Activated CD4-positive, CD25-positive, alpha-beta regulatory T cell treated with anti-CD3 and anti-CD28 coated beads, Interleukin-2, amount 50 U/mL, for 24 hours (primary cell): ENCODE measurements at places on chromosomes 16 and 17.

DNA sequence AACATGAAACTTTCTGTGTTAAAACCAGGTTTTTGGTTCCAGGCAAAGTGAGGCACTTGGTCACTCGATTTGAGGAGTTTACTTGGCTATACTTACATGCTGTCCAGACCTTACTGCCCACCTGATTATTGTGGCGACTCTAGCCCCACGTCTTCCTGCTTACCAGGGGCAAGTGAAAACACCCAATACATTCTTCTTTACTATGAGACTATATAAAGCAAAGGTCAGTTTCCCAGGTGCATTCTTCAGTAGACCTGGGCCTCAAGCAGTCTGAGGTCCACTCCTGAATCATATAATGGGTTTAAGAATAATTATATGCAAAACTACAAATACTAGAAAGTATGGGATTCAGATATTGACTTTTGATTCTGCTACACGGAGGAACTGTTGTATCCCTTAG lies 86.2 kb downstream of the EFCAB5 start:
- no peak for ATAC-seq

DNA sequence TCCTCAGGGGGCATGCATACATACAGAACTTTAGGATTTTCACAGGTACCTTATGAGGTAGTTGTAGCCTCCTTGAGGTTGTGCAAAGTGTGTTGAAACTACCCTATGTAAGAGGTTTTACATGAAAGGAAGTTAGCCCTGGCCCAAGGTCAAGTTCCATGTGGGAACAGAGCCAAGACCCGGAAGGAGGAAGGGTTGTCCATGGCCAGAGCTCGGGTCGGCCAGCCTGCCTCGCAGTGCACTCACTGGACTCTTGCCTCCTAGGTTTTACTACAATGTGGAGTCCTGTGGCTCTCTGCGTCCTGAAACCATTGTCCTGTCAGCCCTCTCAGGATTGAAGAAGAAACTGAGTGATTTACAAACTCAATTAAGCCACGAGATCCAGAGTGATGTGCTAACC lies 8.2 kb downstream of the POLR2C start:
- no peak for ATAC-seq

DNA sequence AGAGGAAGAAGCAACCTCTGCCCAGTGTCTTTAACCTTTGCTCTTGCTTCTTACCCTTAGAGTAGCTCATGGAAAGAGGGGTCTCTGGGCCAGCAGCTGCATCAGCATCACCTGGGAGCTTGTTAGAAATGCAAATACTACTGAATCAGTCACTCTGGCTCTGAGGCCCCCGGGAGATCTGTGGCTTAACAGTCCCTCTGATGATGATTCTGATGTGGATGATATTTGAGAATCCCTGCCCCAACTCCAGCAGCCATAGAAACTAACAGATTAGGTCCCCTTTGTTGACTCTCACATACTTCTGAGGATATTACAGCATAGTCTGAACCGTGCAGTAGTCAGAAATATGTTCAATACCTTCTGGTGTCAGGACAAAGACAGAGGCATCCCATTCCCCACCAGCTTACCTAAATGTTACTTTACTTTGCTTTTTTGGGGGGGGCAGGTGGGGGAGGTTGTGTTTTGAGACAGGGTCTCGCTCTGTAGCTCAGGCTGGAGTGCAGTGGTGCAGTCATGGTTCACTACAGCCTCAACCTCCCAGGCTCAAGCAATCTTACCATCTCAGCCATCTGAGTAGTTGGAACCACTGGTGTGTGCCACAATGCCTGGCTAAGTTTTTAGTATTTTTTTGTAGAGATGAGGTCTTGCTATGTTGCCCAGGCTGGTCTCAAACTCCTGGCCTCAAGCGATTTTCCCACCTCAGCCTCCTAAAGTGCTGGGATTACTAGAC lies 220.1 kb downstream of the CCDC182 start:
- no peak for ATAC-seq

DNA sequence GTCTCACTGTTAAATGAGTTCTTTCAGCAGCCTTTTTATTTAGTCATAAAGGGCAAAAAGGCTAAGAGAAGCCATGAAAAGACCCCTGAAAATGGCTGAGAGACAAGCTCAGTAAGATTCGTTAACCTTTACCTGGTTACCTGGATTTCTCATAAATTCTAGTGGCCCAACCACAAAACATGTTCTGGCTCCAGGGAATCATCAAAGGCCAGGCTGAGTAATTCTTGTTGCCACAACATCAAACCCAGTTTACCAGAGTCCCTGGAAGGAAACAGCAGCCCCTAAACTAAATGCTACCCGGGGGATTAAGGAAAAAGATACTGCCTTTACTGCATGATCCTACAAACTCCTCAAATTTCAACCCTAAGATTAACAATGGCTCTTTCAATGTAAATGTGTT lies 15.8 kb downstream of the CYTH1 start:
- no peak for ATAC-seq

- no peak for ATAC-seq
Observed at GRCh38 chr16:27403601-27403992, 1.6 kb downstream of the IL21R start.

- ATAC-seq = no peak
Observed at GRCh38 chr17:83186226-83186625, 106.8 kb downstream of the METRNL start.

- ATAC-seq = no peak
Observed at GRCh38 chr17:40809721-40810421, 10.1 kb upstream of the KRT28 start.
